ENCODE measurements at places on chromosomes 4 and X.

- DNase-seq, result no peak
Measured at GRCh38 chr4:164116286-164116685, 621.8 kb downstream of the TMA16 start.

DNA sequence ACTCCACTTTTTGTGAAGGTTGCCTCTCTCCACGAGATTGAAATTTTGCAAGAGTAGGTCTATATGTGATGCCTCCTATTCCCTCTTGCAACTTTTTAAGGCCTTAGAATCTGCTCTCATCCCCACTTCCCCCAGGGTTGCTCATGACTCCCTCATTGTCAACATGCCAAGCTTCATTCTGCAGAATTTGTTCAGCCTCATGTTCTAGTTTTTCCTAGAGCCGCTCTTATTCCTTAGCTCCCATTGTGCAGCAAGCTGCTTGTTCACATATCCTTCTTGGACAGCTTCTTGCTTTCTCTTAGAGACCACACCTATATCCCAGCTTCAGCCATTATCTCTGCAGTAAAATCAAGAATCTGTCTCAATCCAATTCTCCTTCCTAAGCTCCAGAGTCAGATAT lies 82.4 kb downstream of the CNGA2 start:
- DNase-seq, result no peak

- no peak for DNase-seq
Measured at GRCh38 chr4:55079451-55080173, 45.8 kb downstream of the KDR start.

- DNase-seq, result no peak
Measured at GRCh38 chr4:156536661-156537060, 434.9 kb downstream of the PDGFC start.

GRCh38 chr4:103050736-103051436 lies 25.7 kb downstream of the SLC9B2 start:
- no peak for DNase-seq

DNA sequence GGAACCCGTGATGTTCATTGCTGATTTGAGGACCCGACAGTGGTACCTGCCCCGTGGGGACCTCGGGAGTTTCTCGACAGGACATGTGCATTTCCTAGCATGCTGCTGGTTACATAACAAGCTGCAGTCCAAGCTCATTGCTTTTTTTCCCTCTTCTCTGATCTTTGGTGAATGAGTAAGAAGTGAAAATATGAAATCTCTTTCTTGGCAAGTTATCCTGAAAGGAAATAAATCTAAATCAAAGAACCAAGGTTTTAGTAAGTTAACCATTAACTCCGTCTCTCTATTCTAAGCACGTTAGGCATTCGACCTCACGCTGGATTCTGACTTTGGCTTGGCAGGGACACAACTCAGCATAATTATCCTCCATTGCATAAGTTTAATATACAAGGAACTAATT lies 86.6 kb downstream of the STK32B start:
- no peak for DNase-seq

DNA sequence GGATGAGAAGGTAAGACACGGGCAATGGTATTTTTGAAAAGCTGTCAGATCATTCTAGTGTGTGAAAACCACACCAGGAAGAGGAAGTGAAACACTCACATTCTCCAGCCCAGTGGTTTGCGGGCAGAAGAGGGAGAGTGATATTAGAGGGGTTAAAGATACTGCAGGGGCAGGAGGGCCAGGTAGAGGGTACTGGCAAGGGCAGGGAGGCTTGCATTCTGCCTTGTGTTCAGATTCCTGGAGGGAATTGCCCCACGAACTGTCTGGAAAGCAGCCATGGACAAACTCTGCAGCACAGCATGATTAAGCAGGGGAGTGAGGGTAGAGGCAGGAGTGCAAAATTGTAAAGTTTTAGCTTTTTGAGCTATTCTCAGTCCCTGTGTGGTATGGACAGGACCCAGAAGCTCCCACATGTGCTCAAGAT lies 30.9 kb downstream of the NIPAL1 start:
- peak; percentile 56 for DNase-seq

DNA sequence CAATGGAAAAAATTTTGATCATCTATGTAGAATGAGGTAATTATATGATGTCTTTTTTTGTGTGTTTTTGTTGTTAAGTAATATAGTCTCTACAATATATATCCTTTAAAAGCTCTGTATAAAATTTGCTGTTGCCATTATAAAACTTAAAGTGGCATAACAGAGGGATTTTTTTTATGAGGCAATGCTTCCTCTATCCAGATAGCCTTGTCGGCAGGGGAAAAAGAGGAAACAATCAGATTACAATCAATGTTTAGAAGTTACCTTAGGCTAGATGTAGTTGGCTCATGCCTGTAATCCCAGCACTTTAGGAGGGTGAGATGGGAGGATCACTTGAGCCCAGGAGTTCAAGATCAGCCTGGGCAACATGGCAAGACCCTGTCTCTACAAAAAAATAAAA lies 86.8 kb downstream of the DIAPH2 start:
- no peak for DNase-seq

DNA sequence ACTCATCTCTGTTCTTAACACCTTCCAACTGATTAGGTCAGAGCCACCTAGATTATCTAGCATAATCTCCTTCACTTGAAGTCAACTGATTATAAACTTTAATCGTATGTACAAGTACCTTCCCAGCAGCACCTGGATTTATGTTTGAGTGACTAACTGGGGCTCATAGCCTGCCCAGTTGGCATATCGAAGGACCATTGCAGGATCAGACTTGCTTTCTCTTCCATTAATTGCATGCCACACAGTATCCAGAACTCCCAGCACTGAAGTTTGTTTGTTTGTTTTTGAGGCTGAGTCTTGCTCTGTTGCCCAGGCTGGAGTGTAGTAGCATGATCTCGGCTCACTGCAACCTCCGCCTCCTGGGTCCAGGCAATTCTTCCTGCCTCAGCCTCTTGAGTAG lies 27.9 kb downstream of the GRK4 start:
- no peak for DNase-seq

DNA sequence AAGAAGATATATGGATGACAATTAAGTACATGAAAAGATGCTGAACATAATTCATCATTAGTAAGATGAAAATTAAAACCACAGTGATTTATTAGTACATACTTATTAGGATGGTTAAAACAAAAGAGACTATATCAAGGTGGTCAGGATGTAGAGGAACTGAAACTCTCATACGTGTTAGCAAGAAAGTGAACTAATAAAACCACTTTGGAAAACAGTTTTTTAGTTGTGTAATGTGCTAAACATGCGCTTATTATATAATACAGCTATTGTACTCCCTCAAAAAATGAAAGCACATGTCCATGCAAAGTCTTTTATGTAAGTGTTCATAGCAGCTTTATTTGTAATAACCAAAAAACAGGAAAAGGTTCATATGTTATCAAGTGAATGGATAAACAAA lies 89.9 kb upstream of the KCTD8 start:
- no peak for DNase-seq

DNA sequence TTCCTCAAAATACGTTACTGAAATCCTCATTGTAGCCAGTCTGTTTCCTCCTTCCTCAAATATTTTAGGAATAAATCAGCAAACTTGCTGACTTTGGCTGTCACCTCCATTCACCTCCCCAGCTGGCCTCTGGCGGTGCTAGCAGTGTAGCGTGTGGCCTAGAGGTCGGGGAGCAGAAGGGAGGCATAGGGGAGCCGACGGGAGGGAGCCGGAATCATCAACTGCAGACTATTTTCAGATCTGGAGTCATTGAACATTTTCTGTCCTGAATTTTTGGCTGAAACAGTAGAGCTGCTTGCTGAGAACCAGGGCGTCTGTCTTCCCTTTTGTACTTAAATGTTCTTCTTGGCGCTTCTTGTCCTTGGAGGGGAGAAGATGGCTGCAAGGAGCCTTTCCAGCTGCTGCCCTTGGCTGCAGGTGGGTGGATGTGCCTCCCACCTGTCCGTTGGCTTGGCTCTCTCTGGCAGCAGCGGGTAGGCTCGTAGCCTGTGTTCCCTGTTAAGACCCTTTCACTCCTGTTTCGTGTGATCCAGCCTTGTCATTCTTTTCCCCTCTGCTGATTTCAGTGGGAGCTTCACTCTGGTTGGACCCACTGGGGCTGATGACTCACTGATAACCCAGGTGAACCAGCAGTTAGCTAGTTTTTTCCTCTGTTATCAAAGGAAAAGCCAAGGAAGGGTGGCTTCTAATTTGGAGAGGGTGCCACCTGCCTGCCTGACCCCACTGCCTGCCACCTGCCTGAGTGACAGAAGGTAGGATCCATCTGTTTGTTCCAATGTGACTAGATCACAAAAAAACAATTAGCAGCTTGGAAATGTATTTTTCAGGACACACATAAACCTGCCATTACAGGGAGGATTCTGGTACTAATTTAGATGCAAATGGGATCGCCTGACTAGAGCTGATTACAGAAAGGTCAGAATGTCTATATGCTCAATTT lies 135.9 kb downstream of the GATB start:
- no peak for DNase-seq

- DNase-seq, result no peak
Measured at GRCh38 chr4:86957215-86957614, 22.4 kb downstream of the AFF1 start.

DNA sequence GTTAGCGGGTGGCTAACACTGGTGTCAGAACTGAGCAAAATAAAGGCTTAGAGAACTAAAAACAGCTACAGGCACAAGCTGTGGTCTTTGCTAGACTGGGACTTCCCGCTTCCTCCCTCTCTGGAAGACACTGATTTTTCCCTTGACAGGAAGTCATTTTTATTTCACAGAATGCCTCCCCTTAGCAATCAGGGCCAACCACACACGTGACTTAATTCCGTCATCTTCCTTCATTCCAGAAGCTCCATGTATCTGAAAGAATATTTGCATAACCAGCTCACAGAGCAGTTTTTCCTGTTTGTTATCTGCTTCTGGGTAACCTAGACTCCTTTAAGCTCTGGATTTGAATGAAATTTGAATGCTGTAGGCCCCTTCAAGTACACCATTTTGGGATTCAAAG lies 327.5 kb upstream of the FRG1 start:
- DNase-seq, result no peak

DNA sequence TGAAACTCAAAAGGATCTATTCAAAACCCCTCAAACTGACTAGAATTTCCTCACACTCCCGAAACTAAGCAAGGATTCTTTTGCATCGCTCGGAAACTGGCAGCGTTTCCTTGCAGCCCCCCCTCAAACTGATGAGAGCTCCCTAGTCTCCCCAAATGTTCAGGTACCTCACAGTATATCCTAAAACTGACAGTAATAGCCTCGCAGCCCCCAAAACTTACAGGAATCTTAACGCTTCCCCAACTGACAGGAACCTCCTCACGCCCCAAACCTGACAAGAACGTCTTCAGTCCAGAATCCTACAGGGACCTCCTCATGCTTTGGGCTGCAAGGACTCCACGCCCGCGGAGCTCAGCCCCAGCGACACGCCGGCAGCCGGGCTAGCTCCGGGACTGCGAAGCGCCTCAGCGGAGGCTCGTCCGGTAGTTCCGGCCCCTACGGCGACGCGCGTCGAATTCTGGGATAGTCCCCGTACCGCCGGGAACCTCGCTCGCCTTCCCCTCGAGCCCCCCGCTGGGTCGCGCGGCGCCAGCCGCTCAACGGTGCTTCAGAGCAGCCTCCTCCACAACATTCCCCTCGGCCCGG lies 640 bp downstream of the PHF8 start:
- peak; percentile 53 for DNase-seq

DNA sequence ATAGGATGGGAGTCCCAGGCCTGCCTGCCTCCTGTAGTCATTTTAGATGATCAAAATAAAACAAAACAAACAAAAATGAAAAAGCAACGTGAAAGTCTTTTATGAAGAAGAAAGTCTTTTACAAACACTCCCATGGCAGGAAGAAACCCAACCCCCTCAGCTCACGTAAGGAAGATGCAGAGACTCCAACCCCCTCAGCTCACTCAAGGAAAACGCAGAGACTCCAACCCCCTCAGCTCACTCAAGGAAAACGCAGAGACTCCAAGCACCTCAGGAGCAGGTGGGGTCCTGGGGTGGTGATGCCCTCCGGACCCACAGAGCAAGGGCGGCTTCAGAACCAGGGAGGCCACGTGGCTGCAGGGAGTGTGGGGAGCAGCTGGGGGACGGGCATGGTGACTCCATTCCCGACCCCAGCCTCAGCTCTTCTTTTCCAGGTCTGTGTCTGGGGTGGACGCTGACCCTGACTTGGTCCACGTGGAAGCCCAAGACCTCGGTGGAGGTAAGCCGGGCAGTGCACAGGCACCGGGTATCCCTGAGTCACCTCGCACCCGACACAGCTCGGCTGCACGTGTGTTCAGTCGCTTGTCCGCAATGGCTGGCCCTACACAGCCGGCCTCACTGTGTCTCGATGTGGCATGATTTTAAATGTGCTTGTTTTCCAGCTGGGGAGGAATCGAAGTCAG lies 226.5 kb upstream of the PSAPL1 start:
- DNase-seq, result no peak

DNA sequence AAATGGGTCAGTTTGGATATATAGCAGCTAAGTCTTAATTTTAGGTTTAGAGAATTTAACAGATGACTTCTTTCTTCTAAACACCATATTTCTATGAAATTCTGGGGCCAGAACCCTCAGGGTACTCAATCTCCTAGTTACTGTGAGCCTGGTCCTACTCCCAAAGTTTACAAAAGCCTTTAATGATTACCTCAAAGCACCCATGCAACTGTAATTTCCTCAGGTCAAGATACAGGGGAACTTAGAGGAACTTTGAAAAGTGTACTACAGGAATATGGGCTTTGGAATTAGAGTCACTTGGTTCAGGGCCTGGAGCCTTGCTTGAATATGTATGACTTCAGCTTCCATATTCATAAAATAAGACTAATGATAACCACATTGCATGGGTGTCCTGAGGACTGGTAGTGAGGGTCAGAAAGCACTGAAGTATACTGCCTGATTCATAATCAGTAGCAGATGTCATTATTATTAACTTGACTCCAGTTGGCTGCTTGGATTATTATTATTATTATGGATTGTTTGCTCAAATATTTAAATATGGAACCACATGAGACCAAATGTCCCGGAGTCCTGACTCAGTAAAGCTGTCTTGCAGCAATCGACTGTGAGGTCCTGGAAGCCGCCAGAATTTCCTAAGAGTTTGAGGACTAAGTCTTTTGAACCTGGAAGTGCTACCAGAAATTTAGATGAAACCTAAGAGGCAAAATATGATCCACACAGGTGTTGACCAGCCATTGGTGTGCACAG lies 2.0 kb upstream of the ADH7 start:
- no peak for DNase-seq

- DNase-seq, result no peak
Measured at GRCh38 chr4:40990236-40990898, 224.0 kb downstream of the APBB2 start.

DNA sequence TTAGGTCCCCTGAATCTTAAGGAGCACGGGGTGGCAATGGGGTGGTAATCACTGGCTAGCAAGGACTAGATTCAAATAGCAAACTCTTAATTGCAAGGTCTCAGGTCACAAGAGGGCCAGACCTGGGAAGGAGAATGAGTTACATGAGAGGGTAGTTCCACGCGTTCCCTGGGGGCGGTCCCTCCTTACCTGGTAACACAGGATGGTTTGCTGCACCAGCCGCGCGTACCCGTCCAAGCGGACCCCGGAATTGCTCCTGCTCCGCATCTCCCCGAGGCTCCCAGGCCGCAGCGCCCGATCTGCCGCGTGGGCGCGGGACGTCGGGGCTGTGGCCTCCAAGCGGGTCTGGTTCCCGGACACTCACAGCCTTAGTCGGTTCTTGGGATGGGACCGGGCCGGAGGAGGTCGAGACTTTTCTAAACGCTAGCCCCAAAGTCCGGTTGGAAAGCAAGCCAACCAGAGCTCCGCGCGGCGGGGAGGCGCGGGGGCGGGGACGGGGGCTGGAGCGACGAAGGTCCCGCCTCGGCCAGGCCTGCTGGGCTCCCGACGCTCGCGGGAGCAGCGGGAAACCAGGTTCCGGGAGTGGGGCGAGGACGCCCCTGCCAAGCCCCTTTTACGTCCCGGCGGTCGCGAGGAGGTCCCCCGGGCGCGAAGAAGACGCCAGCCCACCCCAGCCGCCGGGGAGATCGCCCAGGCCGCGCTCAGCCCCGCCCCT lies at the start of gene PHKA2:
Gene PHKA2, minus strand, starts transcription at position 449 of the 715 bp plus-strand sequence. Its CDS starts 182 bp downstream, at position 267.
- DNase-seq, result no peak
